Activated CD8-positive, alpha-beta memory T cell treated with anti-CD3 and anti-CD28 coated beads for 1 hour (primary cell): ENCODE measurements at places on chromosomes 3 and 15.

GRCh38 chr3:118710532-118710931, 324.1 kb downstream of the IGSF11 start:
- no peak for DNase-seq

GRCh38 chr3:183844606-183845005, 19.2 kb upstream of the MAP6D1 start:
- DNase-seq: no peak

- no peak for DNase-seq
These were observed 25.9 kb downstream of the SLC9A9 start for GRCh38 chr3:143822374-143822773.

GRCh38 chr3:39141171-39141995, 12.0 kb downstream of the CSRNP1 start:
- no peak for DNase-seq

DNA sequence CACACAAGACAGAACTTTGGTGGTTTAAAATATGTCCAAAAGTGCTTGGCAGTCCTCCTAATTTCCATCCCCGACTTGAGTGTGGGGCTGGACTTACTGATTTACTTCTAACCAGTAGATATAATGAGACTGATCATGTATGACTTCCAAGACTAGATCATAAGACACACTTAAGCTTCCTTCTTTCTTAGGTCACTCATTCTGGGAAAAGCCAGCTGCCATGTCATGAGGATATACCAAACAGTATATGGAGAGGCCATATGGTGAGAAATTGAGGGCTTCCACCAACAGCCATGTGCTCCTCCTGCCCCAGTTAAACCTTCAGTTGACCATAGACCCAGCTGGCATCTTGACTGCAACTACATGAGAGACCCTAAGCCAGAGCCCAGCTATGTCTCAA, 282.8 kb upstream of the PROK2 start:
- no peak for DNase-seq

DNA sequence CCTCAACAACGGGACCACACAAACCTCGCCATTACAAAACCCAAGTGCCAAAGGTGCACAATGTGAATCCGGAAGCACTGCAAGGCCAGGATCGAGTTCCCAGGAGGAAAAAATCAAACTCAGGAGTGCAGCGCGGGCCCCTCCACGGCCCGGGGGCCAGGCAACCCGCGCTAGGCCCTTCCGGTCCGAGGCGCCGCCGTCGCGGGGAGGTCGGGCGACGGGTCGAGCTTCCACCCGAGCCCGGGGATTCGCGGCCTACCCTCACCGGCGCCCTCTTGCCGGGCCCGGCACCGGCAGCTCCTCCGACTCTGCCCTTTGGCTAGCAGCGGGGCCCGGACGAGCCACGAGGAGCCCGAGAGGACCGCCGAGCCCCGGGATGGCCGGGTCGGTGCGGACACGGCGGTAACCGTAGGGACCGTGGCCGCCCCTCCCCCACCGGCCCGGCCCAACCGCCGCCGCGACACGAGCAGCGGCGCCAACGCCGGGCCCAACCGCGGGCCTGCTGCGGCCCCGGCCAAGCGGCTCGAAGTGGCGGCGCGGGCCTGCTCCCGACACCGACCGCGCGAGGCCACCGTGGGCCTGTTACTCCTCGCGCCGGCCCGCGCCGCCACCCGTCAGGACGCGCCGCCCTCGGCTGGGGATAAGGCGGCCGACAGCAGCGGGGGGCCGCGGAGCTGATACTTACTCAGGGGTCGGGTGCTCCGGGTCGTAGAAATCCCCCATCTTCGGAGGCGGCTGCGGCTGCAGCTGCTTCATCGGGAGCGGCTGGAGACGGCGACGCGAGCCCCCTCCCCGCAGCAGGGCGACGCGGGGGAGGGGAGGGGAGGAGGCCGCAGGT, 525 bp downstream of the SETD2 start:
- peak; percentile 40 for DNase-seq

DNA sequence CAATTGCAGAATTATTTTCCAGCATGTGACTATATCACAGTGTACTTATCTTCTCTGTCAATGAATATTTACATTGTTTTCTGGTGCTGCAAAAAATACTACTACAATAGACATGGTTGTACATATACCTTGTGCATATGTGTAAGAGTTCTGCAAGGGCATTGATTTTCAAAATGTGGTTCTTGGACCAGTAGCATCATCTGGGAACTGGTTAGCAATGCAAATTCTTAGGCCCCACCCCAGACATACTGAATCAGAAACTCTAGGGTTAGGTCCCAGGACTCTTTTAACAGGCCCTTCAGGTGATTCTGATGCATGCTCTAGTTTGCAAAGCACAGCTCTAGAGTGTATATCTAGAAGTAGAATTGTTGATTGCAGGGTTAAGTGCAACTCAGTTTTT, 292.3 kb downstream of the ZNF621 start:
- DNase-seq: no peak

GRCh38 chr15:77287385-77287784, 132.5 kb downstream of the PEAK1 start:
- no peak for DNase-seq

GRCh38 chr3:190371152-190371551, 16.8 kb upstream of the CLDN16 start:
- no peak for DNase-seq

DNA sequence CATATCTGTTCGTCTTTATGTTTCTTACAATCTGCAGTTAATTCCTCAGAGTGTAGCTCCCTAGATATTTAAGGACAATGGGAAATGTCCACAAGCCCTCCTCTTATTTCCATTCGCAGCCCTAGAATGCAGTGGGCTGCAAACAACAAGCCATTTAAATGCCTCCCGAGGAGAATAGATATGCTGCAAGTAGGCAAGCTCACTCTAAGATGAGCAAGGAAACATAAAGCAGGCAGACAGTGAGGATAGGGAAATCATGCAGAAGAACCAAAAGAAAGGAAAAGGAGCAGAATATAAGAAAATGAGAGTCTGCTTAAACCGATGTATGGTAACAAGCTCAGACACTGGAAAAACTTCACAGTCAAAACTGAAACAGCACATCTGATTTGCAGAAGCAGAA, 561.9 kb downstream of the GBE1 start:
- no peak for DNase-seq

DNA sequence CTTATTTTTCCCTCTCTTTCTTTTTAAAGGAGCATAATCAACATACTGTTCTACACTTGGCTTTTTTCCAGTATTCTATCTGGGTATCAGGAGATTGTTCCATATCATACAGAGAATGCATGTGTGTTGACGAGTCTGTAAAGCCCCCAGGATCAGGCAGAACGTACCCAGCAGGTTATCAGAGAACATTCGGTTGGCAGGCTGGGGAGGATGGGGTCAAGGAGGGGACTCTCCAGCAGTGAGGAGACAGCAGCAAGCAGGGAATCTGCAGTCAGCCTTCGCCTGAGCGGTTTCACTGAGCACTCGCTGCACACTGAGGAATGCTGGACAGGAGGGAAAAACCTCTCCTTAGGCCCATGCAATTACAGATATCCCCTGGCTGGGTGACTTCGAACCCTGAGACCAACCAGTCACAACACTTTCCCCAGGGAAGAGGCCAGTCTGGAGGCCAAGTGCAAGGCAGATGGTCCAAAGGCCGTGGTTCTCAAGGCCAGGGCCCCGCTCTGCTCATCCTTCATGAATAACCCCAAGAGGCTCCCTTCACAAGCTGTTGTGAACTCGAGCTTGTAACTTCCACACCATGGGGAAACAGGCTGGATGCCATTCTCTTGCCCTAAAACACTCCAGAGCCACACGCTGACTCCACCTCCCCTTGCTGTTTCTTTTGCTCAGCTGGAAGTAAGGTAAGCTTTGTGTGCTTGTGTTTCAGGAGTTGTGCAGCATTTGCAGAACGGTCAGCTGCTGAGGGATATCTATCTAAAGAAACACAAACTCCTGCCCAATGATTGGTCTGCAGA, 60.1 kb downstream of the PXYLP1 start:
- no peak for DNase-seq

- no peak for DNase-seq
These were observed at the start of gene CPEB1 for GRCh38 chr15:82647045-82647834. Gene CPEB1, minus strand, starts transcription at chr15:82647363. Its CDS starts 18,904 bp downstream, at chr15:82628459.

- no peak for DNase-seq
These were observed 107.6 kb upstream of the FGF7 start for GRCh38 chr15:49315391-49315823.

GRCh38 chr15:27699699-27700098, 399.4 kb downstream of the OCA2 start:
- no peak for DNase-seq
